Brain microvascular endothelial cell (primary cell): ENCODE measurements at places on chromosomes 2 and 18.
A peak's percentile ranks its signal among the peaks of the same experiment; 100 is the strongest.

- no peak for DNase-seq
Observed at GRCh38 chr2:26324903-26325302, 21.0 kb upstream of the SELENOI start.

DNA sequence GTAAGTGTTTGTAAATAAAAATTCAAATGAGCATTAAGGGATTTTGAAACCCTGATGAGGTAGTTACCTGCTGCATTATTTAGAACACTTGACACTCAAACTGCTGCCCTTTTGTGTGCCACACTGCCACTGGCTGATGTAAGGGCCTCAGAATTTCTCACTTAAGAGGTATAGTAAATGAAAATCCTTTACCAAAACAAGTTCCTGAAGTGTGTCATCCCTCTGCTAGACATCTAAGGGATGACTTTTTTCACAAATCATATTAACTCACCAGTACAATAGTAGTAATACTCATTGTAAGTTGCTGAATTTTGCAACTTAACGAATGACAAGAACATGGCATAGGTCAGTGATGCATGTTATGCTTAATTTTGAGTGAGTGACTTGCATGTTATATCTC lies 274.9 kb upstream of the UBE2E3 start:
- no peak for DNase-seq

GRCh38 chr18:3747176-3747973 lies 297.4 kb downstream of the TGIF1 start:
- DNase-seq: peak; percentile 37

DNA sequence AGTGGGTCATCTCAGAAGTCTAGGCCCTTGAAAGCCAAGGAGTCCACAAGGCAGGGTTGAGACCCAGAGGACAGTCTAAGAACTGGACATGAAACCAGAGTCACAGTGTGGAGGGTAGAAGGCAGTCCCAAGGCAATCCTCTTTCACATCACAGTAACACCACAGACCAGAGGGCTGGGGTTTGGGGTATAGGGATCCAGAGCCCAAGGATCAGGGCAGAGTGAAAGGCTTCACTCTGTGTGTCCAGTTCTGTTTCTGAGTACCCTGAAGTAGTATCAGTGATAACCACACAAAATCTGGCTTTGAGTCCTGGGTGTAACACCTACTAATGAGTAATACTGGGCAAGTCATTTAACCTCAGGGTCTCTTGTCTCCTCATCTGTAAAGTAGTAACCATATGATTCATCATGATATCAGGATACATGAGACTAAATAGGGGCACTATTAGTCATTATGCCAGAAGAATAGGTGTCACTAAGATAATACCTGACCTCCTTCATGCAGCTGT lies 91.0 kb downstream of the ICA1L start:
- DNase-seq: peak; percentile 55

DNA sequence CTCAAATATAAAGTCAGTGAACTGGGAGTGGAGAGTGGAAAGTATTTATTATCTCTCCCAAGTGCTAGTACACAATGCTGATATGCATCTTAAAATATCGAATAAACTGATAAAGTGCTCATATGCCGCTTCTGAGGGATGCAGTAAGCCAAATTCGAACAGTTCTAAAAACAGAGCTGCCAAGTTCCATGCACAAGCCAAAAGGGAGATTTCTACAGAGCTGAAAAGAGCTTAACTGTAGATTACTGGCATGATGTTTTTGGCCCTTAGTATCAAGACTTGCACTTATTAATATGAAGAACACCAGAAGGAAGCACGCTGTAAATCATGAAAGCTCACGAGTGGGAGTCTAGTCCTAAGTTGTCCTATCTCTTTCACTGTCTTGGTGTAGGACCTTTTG lies 7.9 kb downstream of the TMEFF2 start:
- no peak for DNase-seq

- peak; percentile 66 for DNase-seq
Observed at GRCh38 chr2:18373664-18374063, 186.8 kb downstream of the RDH14 start.

- no peak for DNase-seq
Observed at GRCh38 chr2:221637851-221638250, 65.7 kb upstream of the EPHA4 start.

DNA sequence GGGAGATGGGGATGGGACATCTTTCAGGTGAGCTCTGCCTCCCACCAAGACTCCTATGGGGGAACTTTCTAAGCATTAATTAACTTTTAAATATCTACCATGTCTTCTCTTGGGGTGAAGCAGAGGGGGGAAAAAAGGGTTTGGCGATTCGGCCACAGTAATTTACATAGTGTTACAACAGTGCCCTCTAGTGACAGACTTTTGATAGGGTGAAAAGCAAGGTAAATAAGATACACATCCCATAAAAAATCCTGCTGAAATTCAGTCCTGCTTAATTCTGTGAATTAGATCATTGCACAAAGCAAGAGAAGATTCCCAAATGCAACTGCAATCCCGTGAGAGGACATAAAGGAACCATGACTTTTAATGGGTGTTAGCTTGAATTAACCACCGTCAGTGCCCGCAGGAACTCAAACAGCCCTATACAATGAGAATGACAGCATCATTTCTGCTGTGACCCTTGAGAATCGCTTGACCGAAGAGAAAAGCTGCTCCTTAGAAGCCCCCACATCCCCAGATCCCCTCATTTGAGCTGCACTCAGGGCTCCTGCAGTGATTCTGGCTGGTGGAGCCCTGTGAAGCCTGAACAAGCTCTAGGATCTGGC lies 32.8 kb downstream of the FAM124B start:
- DNase-seq: peak; percentile 20

DNA sequence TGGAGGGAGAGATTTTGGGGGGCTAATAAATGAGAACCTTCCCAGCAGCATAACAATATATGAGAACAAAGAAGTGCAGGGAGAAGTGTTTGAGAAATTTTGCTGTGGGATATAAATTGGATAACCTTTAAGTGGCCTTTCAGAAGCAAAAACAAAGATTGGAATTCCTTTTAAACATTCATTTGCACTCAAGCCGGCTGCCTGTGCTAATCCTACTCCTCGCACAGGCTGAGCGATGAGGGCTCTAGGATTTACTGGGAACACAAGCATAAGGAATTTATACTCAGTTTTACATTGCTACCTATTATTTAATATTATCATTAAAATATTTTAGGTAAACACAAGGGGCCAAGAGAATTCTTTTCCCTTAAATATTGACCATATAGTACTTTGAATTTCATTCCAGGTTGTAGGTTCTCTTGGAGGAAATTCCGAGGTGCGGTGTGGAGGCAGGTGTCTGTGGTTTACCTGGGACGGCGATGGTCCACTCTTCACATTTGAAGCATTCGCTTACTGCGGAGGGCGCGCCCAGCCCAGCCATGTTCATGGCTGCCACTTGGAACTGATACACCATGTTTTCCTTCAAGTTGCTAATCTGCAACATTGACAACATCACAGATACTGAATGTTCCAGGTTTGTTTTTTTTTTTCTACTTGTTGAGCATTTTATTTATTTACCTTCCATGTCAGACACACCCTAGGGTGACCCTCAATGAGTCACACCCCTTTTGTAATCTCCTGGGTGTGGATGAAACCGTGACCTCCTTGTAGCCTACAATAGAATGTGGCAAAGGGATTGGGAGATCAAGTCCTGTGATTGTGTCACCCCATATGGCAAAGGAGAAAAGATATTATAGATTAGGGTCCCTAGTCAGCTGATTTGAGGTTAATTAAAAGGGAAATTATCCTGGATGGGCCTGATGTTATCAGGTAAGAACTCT lies 100.1 kb downstream of the MYOM1 start:
- DNase-seq: no peak

- DNase-seq: peak; percentile 6
Observed at GRCh38 chr18:2513616-2514015, 57.7 kb downstream of the METTL4 start.

DNA sequence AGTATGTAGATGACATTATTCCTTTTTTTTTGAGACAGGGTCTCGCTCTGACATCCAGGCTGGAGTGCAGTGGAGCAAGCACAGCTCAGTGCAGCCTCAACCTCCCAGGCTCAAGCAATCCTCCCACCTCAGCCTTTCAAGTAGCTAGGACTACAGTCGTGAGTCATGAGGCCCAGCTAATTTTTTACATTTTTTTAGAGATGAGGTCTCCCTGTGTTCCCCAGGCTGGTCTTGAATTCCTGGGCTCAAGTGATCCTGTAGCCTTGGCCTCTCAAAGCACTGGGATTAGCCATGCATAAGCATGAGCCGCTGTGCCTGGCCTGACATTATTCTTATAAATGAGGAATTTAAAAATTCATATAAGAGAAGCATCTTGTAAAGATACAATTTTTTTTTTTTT lies 86.9 kb downstream of the FAM117B start:
- DNase-seq: peak; percentile 53

DNA sequence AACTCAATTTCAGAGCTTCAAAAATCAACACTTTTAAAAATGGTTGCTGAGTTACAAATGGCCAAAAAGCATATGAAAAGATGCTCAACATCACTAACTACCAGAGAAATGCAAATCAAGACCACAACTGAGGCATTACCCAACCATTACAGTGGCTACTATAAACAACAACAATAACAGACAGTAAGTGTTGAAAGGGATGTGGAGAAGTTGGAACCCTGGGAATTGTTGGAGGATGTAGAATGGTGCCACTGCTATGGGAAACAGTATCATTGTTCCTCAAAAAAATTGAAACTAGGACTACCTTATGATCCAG lies 173.3 kb upstream of the SPRED2 start:
- DNase-seq: no peak

- no peak for DNase-seq
Observed at GRCh38 chr2:117693154-117693553, 121.3 kb upstream of the DDX18 start.

DNA sequence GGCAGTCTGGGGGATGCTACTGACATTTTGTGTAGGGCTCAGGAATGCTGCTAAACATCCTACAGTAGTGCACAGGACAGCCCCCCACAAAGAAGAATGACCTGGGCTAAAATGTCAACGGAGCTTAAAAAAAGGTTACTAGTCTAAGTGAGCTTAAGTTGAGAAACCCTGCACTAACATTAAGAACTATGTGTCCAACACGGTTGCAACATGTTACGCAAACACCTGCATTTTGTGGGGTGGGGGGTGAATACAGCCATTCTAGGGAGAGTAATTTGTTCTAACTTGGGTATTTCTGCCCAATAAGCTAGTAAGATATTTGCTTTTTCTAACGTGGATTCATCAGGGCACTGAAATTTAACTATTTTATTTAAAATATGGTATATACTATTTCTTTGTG lies 57.9 kb downstream of the SLC8A1 start:
- DNase-seq: no peak

DNA sequence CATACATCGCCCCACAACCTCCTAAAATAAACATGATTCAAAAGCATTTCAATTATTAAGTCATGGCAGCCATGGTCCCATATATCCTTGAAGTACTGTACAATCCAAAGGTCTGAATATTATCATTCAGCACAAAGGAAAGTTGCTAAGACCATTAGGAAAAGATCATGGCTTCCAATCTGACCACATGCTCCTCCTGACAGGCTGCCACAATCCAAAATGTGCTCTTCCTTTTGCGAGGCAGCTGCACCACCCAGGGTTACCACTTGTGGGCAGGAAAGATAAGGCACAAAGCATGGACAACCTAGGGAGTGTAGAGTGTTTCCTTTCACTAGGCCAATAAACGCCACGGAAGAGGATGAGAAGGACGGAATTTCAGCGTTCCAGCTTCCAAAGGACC lies 5.4 kb downstream of the BOLA3 start:
- DNase-seq: no peak

- DNase-seq: no peak
Observed at GRCh38 chr2:52383541-52383940, 1351.6 kb upstream of the NRXN1 start.

DNA sequence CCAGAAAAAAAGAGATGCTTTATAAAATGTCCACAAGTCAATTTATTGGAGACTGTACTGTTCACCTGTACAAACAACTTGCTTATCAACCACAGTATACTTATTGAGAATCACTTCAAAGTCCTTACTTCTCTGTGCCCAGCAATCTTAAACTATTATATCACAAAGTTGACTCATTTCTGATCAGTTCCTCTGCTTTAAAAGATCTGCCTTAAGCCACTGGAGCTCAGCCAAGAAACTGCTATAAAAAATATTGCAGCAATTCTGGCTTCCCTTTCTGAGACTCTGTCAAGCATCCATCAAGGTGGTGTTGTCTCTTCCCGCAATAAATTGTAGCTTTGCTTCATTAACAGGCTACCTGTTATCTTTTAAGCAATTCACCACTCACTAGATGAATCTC lies 375.2 kb upstream of the SPHKAP start:
- peak; percentile 14 for DNase-seq

GRCh38 chr2:239953418-239954061 lies 71.6 kb downstream of the NDUFA10 start:
- peak; percentile 20 for DNase-seq

GRCh38 chr2:13616616-13617015 lies 899.9 kb downstream of the TRIB2 start:
- no peak for DNase-seq

GRCh38 chr2:10078704-10079265 lies 1.4 kb downstream of the CYS1 start:
- no peak for DNase-seq

DNA sequence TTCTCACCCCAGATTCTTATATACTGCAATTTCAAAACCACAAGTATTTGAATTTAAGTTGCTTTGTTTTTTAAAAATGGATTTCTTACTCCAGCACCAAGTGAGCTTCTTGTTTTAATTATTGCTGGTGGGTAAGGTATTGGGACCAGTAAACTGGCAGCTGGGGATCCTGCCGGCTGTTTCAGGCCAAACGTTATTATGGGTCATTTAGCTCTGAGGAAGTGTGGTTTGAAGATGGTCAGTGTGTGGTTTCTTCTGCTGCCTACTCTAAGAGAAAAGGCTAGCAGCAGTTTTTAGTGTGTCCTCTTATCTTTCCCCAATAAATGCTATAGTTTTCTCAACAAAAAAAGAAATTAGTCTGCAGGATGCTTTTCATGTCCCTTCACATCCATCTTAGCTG lies 30.6 kb downstream of the CFAP221 start:
- no peak for DNase-seq

DNA sequence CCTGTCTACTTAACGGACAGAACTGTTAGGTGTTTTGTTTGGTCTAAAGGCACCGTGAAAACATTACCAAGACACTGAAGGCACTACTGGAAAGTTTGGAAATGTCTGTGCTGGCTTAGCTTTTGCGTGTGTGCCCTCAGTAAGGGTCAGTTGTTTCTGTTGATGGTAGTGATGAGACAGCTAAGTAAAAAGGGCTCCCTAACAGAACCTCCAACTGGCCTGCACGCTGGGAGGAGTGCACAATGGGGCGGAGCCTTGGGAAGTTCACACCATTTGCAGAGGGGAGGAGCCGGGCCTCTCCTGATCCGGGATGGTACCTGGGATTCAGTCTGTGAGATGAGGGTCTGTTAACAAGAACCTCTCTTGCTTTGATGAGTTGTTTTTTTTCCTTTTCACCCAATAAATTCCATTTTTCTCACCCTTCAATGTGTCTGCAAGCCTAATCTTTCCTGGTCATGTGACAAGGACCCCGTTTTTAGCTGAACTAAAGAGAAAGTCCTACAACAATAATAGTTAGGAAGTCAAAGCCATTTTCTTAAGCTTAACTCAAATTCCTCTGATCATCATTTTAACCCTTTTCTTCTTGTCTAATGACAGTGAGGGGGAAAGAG lies 368.7 kb downstream of the PARD3B start:
- DNase-seq: no peak
